A549 treated with CpdA at 1 μM for 4 hours (cell line): ENCODE measurements at places on chromosomes 11 and 22. TPM values are rescaled to one million over a fixed set of nuclear protein-coding genes. Genes with fewer than 3 reads are reported as not detected.

Gene BRSK2
- 4.3 to 7.7 TPM (median 7.0 TPM) in 5 replicates for total RNA-seq

Gene MYO7A
- total RNA-seq, result 1.1 to 1.8 TPM (median 1.4 TPM) in 5 replicates

Gene MMP10
- total RNA-seq, result 0.86 to 2.0 TPM (median 1.1 TPM) in 5 replicates

Gene PNPLA5
- 0.06 TPM in 1 of 5 replicates, not detected in the others for total RNA-seq

Gene KRTAP5-11
- total RNA-seq, result not detected in 5 replicates
